ENCODE measurements at places on chromosomes 7 and 10.

DNA sequence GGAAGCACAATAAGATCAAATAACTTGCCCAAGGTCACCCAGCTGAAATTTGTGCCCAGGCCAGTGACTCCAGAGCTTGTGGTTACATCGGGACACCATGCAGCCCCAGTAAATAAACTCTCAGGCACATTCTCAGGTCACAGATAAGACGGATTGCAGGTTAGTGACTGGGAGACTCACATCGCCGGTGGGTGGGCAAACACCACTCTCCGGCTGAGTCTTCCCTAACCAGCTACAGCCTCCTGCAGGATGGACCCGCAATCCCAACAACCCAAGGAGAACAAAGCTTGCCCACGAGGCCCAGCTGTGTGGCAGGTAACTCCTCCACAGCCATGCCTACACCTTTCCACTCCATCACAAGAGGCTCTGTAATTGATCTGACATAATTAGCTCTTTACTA, 81.7 kb upstream of the EFCAB10 start:
- no peak for DNase-seq

- DNase-seq = peak; percentile 20
These were observed 18.8 kb upstream of the PPP1R9A start for GRCh38 chr7:94888551-94888950.

DNA sequence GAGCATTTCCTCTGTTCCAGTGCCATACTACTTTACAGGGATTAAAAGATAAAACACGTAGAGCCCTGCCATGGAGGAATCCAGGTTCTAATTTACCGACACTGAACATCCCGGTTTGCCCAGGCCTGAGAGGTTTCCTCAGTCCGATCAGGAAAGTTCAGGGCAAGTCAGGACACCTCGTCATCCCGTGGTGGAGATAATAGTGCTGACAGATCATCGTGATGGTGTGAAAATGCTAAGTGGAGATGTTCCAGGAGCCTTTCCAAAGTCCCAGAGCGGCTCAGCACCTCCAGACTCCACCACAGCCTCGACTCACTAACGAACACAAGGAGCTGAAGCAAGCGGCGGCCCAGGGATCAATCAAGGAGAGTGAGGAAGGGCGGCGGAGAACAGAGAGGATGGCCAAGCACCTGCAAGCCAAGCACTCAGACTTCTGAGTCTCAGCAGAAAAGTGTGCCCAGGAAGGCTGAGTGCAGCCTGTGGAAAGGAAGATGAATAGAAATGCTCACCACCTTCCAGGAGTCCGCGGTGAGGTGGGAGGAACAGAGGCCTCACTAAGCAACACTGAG, 103.7 kb upstream of the VWC2 start:
- DNase-seq = no peak

DNA sequence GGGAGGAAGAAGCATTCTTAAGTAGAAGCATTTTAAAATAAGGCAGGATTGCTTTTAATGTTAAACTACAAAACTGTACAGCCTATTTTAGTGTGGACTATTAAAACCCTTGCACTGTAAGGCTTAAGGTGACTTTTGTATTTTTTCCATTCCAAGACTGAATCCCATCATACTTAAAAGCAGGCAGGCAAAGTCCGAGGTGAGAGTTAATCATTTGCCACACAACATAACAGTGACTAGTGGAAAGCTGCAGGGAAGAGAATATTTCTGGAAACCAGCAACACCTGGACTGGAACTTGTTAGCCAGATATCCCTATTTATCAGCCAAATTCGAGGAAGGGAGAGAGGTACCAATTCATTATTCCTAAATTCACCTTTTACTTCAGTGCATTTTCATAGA, 3.5 kb downstream of the PRR15 start:
- no peak for DNase-seq

DNA sequence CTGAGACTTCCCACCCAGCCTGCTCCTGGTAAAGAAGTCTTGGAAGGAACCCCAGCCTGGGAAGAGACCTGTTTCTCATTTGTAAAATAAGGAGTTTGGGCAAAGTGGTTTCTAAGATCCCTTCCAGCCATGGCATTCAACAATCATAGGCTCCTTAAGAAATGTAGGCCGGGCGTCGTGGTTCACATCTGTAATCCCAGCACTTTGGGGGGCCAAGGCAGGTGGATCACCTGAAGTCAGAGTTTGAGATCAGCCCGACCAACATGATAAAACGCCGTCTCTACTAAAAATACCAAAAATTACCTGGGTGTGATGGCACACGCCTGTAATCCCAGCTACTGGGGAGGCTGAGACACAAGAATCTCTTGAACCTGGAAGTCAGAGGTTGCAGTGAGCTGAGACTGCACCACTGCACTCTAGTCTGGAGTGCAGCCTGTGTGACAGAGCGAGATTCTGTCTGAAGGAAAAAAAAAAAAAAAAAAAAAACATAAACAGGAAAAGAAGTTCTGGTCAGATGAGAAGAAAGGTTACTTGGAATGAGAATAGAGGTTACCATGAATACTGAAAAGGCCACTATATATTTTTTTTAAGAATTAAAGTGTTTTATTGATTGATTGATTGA, 15.9 kb downstream of the DLG5 start:
- DNase-seq = no peak

- no peak for DNase-seq
These were observed 4.7 kb upstream of the LANCL2 start for GRCh38 chr7:55360486-55360885.

GRCh38 chr10:8581521-8582225, 527.2 kb downstream of the GATA3 start:
- DNase-seq = no peak

GRCh38 chr10:100480002-100480401, 17.2 kb downstream of the WNT8B start:
- DNase-seq = no peak

- peak; percentile 59 for DNase-seq
These were observed 20.3 kb upstream of the CPXM2 start for GRCh38 chr10:123911866-123912265.

DNA sequence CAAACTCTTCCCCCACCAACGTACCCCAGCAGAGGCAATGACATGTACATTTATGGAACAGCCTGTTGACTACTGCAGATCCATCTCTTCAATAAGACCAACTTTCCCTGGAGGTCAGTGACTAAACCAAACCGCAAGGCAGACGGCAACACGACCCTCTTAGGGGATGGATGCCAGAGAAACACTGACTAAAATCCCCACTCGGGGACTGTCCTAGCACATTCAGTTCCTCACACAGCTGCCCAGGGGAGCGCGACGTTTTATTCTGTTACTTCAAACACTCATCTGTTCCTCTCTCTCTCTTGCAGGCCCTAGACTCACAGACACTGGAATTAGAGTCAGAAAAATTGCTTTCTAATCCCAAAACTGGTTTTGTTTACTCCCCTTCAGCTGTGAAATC, 146.5 kb upstream of the PRSS1 start:
- DNase-seq = no peak

- DNase-seq = no peak
These were observed 7.8 kb upstream of the ZNF853 start for GRCh38 chr7:6607651-6608051.

- no peak for DNase-seq
These were observed 491.8 kb upstream of the SEMA3A start for GRCh38 chr7:84686373-84686772.

GRCh38 chr10:96229568-96230030, 41.8 kb downstream of the BLNK start:
- DNase-seq = peak; percentile 7

DNA sequence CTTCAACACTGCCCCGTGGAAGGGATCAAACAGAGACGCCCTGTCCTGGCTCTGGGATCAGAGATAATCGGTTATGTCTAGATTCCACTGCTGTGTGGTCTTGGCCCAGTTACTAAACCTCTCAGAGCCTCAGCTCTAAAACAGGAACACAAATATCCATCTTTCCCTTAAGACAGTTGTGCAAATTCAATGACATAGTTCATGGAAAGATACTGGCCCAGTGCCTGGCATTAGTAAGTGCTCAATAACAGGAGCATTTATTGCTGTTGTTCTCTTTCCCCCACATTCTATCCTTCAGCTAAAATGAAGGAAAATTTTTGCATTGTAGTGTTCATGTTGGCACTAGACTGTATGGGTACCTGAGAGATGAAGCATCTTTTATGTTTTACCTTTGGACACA, 58.6 kb downstream of the TACC2 start:
- DNase-seq = no peak

GRCh38 chr7:114819616-114820362, 102.1 kb upstream of the MDFIC start:
- DNase-seq = no peak

GRCh38 chr10:6130848-6131470, 42.1 kb downstream of the RBM17 start:
- no peak for DNase-seq

GRCh38 chr7:19984231-19984632, 210.8 kb upstream of the TMEM196 start:
- no peak for DNase-seq
